Renal cortex interstitium (tissue), 15 donors: ENCODE measurements at places on chromosomes 7 and 10.

DNA sequence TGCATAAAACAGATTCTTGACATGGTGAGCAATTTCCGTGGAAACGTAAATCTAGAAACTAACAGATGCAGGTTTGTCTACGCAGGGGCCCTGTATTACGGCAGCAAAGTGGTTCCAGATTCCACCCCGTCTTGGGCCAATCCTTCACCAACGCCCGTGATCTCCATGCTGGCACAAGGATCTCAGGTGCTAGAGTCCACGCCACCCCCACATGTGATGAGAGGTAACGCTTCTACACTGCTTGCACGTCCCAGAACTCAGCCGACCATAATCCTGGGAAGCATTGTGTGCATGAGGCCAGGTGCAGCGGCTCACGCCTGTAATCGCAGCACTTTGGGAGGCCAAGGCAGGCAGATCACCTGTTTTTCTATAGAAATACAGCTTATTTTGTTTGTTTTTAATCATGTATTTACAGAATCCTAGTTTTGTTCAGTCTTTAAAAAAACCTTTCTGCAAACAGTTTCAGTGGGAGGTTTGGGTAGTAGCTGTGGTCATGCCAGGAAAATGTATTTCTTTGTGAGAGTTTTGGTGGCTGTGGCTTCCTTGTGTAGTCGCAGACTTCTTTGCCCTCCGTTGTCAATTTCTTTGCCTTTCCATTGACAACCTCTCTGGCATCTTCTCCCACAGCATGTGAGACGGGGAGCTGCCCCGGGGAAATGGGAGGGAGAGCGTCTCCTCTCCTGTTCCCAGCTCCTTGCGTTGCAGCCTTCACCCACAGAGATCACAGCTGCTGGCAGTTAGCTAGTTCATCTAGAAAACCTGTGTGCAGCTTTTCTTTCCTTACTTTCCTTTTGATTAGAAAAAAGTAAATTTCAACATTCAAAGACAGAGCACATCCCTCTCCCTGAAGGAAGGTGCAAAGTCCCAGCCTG, 35.7 kb downstream of the ITIH2 start:
- no peak for DNase-seq

DNA sequence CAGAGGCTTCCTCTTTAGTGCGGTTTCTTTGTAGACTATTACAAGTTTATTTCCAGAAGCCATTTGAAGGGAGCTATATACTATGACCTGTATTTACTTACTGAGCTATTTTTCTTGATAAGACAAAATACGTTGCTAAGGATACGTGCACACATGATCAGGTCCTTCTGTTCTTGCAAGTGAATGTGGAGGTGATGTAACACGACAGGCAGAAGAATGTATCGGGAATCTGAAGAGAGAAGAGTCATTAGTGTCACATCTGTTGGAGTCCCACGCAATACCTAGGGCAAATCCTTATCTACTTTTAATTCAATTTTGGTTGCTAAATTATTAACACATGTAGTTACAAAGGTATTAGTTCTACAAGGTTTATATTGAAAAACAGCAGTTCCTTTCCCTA, 284.6 kb upstream of the IMMP2L start:
- DNase-seq = no peak

- no peak for DNase-seq
Observed at GRCh38 chr10:114239117-114239993, at the start of gene VWA2. TSS of gene VWA2 (plus strand) at chr10:114239254. CDS start at chr10:114248714, 9,460 bp downstream.

GRCh38 chr7:27180431-27181420, 4.3 kb downstream of the HOXA11 start:
- no peak for DNase-seq

DNA sequence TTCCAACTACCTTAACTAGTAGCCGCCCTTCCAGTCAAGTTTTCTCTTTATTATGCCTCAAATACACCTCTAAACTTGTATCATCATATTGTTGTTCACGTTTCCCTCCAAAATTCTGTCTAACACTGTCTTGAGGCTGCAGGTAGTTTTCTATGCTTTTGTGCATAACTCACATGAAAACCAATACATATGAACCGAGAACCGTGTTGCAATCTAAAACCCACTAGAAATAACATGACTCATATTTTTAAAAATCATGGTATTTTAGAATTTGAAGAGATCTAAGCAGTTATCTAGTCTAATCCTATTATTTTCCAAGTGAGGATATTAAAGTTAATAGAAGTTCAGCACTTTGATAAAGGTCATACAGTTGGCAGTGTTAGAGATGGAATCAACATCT, 18.2 kb downstream of the LIPF start:
- no peak for DNase-seq
